Mesothelial cell of epicardium (in vitro differentiated cells): ENCODE measurements at places on chromosomes 2 and 18.
A peak's percentile ranks its signal among the peaks of the same experiment; 100 is the strongest.

DNA sequence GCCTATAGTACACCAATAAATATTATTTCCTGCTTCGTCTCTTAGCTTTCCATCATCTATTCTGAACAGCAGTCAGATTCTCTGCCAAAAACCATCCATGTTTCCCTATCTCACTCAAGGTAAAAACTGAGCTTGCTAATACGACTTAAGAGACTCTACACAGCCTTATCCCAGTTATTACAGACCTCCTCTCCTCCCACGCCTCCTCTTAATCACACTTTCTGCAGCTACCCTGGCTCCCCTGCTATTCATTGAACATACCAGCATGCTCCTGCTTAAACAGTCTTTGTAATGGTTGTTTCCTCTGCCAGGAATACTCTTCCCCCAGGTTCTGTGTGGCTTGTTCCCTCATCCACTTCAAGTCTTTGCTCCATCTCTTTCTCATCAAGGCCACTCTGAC lies 81.5 kb downstream of the PDE1A start:
- peaks cover 13% of the 10 kb centered on the region for H3K4me1 ChIP-seq
- no peaks in the 10 kb centered on the region for H3K27me3 ChIP-seq
- H3K4me3 ChIP-seq = no peak overlapping the region
- no peaks in the 10 kb centered on the region for H3K36me3 ChIP-seq
- DNase-seq = no peak

- DNase-seq = no peak
- H3K4me3 ChIP-seq = no peak overlapping the region
- no peak overlapping the region for H3K27ac ChIP-seq
- H3K36me3 ChIP-seq = no peaks in the 10 kb centered on the region
Observed at GRCh38 chr2:231922311-231923009, 3.7 kb downstream of the NPPC start.

DNA sequence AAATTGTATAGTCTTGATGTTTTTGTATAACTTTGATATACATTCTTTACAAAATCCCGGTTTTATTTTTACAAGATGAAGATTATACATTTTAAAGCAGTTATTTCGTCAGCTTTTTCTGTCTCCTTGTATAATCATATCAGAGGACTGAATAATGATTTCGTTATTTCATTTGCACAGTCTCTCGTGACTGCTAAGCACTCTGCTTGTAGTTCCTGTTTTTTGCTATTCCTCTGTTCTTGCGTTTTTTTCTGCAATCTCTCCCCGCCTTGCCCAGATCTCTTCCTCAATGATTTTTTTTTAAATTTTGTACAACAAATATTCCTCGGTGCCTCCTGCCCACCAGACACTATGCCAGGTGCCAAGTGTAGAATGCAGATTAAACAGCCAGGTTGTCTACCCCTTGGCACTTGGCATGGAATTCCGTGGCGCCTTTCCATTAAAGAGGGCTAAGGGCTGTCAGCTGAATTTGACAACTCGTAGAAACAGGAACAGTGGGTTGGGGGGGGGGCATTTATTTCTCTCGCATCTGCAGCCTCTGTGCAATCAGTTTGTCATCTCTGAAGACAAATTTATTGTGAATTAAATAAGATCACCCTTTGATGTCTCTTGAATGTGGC lies 69.6 kb downstream of the KLHL29 start:
- peaks cover 23% of the 10 kb centered on the region for H3K4me1 ChIP-seq
- H3K27ac ChIP-seq = peak overlapping the region; percentile 45
- no peaks in the 10 kb centered on the region for H3K27me3 ChIP-seq
- no peaks in the 10 kb centered on the region for H3K36me3 ChIP-seq
- no peak overlapping the region for H3K4me3 ChIP-seq
- DNase-seq = no peak

DNA sequence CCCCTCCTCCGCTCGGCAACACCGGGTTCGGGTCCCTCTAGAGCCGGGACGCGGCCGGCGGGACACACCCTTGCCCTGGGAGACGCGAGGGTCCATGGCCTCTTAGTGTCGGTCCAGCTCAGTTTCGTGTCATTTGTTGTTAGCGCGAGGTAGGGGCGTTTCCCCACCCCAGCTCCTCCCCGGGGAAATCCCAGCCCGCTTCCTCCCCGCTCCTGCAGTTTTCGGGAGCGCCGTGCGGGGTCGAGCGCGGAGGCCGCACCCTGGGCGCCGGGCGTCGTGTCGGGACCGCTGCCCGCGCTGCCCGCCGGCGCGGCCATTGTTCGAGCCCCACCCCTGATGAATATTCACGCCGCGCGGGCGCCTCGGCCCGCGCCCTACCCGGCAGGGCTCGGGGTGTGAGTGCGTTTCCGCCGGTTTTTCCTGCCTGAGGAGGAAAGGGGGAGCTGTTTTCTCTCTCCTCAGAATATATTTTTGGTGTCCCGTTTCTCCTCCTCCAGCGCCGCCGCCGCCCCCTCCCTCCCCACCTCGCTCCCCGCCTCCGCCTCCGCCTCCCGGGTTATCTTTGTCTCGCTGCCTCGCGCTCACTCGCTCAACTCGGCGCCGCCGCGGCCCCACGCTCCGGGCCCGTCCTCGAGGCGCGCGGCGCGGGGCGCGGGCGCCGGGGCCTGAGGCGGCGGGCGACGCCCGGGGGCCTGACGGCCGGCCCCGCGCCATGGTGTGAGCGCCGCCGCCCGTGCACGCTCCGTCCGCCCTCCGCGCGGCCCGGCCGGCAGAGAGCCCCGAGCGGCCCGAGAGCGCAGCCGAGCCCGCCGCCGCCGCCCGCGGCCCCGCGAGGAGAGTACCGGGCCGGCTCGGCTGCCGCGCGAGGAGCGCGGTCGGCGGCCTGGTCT lies at the start of gene MAP4K4:
Gene MAP4K4 (plus strand): TSS at position 584 of the 890 bp plus-strand sequence. CDS start 374 bp downstream, outside the sequence.
- peak; percentile 68 for DNase-seq
- no peaks in the 10 kb centered on the region for H3K27me3 ChIP-seq
- H3K36me3 ChIP-seq = peaks cover 5% of the 10 kb centered on the region
- peak within 1 kb of the TSS; percentile 97 for H3K27ac ChIP-seq

- no peak for DNase-seq
- H3K27me3 ChIP-seq = no peaks in the 10 kb centered on the region
- H3K4me1 ChIP-seq = no peaks in the 10 kb centered on the region
- H3K27ac ChIP-seq = no peak overlapping the region
- H3K4me3 ChIP-seq = no peak overlapping the region
Observed at GRCh38 chr2:237541243-237541642, 25.1 kb upstream of the PRLH start.

DNA sequence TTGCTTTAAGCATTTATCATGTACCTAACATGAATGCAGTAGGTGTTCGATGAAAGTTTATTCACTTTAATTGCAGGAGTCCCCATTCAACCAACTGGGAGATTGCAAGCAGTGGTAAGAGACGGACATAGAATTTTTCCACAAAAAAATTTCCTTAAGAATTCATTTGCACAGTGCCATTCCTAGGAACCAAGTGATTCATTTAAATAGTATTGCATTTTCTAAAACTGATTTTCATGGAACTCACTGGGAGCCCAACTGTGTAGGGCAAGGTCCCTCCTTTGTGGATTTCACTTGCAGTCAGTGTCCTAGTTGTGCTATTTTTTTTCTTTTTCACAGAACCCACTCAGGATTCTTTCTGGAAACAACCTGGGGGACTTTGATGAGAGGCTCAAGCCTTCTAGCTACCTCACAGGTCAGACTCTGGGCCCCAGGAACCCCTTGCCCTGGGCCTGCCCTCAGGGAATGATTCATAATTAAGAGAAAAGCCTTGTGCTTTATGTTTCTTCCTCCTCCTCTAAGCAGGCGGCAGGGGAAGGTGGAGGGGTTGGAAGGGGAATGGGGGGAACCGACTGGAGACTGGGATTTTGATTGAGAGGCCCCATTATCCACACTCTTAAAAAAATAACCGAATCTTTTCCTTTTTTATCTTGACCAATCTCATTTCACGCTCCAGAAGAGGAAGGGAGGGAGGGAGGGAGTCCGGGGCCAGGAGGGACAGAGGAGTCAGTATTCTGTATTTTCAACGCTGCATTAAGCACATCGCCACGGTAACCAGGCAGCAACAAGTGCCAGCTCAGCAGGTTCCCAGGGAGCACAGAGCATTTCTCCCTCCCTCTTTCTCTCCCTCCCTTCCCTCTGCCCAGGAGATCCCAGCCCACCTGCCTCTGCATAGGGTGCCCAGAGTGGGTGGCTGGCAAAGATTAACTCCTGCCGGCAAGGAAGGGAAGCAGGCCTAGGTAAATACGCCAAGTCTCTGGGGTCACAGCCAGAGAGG lies 51.8 kb downstream of the PSD4 start:
- H3K27me3 ChIP-seq = peaks cover 2% of the 10 kb centered on the region
- H3K36me3 ChIP-seq = no peaks in the 10 kb centered on the region
- H3K4me3 ChIP-seq = no peak overlapping the region
- H3K4me1 ChIP-seq = peaks cover 40% of the 10 kb centered on the region
- peak overlapping the region; percentile 76 for H3K27ac ChIP-seq
